ENCODE measurements at places on chromosomes 12 and 14.

GRCh38 chr12:53218551-53219291, 11.7 kb upstream of the ITGB7 start:
- DNase-seq: no peak

DNA sequence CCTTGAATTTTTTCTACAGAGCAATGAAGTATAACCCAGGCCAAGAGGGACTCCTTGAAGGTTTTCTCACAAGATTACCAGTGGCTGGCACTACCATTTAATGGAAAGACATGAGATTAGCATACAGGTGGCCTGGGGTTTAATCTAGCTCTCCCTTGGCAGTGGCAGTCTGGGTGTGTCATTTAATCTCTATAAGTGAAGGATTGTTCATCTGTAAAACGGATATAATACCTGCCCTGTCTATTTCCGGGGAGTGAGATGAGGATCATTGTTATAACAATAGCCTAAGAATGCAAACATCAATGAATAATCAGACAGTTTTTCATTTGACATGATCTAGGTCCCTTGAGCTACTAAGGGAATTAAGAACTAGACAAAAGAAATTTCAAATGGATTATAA, 168.7 kb upstream of the CPNE8 start:
- no peak for DNase-seq

DNA sequence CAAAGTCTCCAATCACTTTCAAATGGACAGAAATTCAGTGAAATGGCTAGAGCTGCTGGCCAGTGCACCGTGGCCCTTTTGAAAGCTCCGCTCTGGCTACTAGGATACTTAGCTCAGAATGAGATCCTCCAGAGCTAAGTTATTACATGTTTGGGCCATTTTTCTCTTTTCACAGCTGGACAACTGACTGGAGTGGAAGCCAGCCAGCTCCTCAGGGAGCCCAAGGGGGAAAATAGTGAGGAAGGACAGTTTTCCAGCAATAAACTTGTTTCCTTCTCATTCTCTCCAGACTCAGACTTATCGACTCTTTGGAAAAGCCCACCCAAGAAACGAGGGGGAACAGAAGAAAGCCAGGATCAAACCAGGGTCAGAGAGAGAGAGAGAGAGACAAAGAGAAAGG, 266.0 kb downstream of the KSR2 start:
- DNase-seq: no peak

DNA sequence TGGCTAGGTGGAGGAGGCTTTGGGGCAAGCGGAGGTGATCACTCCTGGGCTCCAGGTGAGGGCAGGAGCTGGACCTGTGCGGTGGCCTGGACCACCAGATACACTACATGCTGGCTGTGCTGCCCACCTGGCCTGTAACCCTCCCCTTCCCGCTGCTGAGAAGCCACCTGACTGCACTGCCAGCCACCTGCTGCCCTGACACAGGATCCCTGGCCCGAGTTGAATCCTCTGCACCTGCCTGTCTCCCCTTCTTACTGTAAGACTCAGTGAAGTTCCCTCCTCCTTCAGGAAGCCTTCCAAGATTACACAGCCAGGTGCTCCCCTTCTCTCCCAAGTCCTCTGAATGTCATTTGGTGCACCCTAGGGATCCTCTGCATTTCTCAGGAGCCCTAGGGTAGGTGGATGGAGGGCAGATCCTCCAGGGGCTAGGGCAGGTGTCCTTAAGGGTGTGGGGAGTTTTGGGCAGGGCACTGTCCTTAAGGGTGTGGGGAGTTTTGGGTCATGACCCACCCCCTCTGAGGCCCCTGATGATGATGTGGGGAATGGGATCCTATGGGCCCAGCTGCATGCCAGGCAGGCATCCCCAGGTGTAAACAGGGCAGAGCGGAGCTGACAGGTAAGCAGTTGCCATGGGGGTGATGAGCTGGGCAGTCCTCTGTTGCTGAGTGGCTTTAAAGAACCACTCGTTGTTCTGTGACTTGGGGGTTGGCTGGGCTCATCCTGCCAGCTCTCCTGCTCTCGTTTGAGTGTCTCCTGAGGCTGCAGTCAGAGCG, 6.7 kb upstream of the MTA1 start:
- DNase-seq: no peak

- DNase-seq: no peak
These were observed 342.2 kb downstream of the ETNK1 start for GRCh38 chr12:22967171-22967570.

GRCh38 chr12:129470196-129470595, 433.6 kb downstream of the TMEM132D start:
- DNase-seq: no peak
